ENCODE measurements at places on chromosomes 11 and 22. TPM values are rescaled to one million over a fixed set of nuclear protein-coding genes. Genes with fewer than 3 reads are reported as not detected.

DNA sequence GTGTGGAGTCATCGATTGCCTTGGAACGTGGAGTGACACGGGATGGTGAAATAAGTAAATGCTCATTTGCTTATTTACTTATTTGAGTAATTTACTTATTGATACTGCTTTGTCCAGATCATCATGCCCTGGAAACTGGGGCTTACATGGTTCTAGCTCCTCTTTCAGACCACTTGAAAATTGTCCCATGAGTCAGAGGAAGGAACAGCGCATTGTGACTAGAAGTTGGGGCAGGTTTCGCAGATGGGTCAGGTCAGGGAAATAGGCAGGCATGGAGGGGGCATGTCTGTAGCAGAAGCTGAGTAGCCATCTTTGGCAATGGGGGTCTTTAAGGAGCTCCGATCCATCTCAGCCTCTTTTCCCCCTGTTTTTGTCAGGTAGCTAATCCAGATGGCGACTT lies 104.2 kb upstream of the SORL1-AS1 start:
- DNase-seq, result no peak

GRCh38 chr11:7534042-7534378 lies 20.2 kb downstream of the PPFIBP2 start:
- DNase-seq, result no peak

DNA sequence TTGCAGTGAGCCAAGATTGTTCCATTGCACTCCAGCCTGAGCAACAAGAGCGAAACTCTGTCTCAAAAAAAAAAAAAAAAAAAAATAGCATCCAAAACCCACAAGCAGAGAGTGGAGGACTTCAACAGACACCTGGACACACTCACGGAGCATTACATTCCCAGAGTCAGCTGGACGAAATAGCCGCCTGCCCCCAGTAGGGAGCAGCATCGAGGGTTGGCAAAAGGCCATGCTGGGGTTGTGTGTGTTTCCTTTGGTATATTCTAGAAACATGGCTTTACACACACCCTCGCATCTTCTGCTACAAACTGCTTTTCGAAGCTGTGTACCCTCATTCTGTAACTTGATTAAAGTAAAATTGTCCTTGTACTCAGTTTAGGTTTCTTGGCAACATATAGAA lies 5.3 kb downstream of the ADA2 start:
- DNase-seq, result peak; percentile 26

DNA sequence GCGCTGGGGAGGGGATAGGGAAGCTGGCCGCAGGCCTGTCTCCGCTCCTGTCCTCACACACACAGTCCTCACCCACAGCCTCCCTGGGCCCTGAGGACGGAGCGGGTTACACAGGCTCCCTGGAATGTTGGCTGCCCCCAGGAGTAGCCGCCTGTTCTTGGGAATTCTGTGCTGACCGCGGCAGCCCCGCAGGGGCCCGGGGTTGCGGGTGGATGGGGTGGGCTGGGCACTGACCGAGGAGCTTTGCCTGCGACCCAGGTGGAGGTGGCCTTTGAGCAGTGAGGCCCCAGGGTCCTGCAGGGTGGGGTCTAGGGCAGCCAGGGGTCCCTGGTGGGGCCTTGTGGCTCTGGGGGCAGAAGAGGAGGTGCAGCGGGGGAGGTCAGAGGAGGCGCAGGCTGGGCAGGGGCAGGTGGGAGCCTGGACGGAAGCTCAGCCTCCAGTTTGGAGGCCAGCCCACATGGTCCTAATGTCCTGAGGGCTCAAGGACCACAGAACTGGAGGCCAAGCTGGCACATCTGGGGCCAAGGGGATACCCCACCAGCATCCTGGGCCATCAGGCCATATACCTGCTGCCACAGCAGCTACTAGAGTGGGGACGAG lies 6.6 kb upstream of the MRGPRG start:
- no peak for DNase-seq

GRCh38 chr11:35045236-35045820 lies 93.6 kb upstream of the CD44 start:
- DNase-seq, result no peak

GRCh38 chr22:42934338-42934737 lies 77.3 kb upstream of the ARFGAP3 start:
- DNase-seq, result no peak

DNA sequence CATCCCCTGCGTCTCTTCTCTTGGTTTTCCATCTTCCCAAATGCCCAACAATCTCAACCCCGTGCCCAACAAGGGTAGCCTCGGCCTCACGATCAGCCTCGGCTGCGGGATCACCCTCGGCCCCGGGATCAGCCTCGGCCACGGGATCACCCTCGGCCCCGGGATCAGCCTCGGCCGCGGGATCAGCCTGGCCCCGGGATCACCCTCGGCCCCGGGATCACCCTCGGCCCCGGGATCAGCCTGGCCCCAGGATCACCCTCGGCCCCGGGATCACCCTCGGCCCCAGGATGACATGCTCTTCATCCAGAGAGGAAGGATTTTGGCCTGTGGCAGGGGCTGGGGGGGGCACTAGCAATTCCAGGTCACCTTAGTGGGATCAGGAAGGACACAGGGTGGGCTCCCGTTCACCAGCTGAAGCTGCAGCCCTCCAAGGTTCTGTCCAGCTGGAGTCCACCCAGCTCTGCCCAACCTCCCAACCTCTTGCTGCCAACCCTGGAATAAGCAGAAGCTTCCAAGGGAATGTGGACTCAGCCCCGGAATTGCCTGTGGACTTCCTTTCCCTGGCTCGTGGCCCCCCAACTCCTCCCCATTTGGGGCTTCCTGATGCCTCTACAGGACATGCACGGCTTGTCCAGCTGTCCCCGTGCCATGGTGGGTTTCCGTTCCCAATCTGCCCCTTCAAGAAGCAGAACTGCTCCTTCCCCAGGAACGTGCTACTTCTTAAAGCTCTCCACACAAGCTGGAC lies 6.2 kb downstream of the ALG12 start:
- no peak for DNase-seq

DNA sequence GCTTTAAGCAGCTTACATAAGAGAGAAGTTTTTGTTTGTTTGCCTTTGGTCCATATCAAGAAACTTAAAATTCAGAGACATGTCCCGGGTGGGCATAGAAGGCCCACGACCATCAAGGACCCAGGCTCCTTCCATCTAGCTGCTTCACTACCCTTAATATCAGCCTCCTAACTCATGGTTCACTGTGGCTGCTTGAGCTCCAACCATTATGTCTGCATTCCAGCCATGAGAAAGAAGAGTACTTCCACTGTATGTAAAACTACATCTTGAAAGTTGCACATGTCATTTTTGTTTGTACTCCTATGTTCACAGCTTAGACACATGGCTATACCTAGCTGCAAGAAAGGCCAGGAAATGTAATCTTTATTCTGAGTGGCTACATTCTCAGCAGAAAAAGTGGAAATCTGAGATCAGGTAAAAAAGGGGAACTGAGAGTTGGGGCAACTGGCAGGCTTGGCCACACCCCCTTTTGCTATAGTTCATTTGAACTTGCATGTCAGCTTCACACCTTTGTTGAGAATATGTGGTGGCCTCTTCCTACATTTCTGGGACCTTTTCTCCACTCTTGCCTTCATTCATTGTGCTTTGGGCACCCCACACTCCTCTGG lies 81.3 kb upstream of the TP53I11 start:
- DNase-seq, result no peak

- no peak for DNase-seq
Observed at GRCh38 chr22:27723158-27723557, 78.4 kb downstream of the MN1 start.

Gene RAB39A
- 0.07 TPM for total RNA-seq

Gene OR51B5
- total RNA-seq, result not detected

Gene APOBEC3B
- total RNA-seq, result 2.4 TPM

Gene CD248
- 0.04 TPM for total RNA-seq

Gene NAV2
- 9.5 TPM for total RNA-seq

Gene MLC1
- total RNA-seq, result not detected
